ENCODE measurements at places on chromosomes 2 and 18.

DNA sequence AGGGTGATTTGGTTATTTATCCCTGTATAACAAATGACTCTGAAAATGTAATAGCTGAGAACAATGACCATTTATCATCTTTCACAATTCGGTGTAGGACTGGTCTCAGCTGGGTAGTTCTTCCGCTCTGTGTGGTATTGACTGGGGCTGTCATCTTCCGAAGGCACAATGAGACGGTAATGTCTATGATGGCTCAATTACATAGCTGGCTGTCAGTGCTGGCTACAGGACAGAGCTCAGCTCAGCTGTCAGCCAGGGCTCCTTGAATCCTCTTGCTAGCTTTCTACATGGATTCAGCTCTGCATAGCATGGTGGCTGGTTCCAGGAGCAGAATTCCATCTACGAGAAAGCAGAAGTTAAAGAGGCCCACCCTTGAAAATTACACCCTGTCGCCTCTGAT, 483.8 kb downstream of the TDRD15 start:
- DNase-seq: no peak

DNA sequence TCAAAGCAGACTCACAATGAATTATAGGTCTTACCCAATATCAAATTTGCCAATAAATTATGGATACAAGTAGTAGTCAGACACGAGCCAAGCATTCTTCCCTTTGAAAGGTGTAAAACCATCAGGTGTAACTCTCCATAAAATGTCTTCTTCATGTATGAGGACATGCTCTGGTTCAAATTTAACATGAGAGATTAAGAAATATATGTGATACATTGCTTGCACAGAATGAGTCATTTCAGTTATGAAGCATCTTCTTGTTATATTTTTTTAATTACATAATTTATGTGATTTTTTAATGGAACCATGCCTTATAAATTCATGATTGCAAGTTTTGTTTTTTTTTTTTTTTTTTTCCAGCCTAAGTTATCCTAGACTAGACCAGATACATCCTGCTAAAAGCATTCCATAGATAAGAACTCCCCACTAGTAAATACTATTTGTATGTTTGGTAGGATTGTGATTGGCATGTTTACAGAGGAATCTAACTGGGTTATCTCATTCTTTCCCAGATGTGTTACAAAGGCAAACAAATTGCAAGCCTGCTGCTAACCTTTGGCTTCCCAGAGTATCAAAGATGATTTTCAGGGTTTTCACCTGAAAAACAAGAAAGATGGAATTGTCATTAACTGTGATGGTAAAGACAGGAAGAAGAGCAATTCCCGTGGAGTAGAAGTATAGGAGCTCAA, 621.9 kb downstream of the XIRP2 start:
- peak; percentile 31 for DNase-seq

GRCh38 chr18:23406271-23406787, 46.8 kb upstream of the RIOK3 start:
- DNase-seq: peak; percentile 39

GRCh38 chr2:47109680-47110079, 45.4 kb downstream of the STPG4 start:
- DNase-seq: no peak

- no peak for DNase-seq
These were observed 185.8 kb upstream of the BCL2L11 start for GRCh38 chr2:110934948-110935347.

- DNase-seq: no peak
These were observed 97.5 kb downstream of the ZNF407 start for GRCh38 chr18:74695170-74695569.

DNA sequence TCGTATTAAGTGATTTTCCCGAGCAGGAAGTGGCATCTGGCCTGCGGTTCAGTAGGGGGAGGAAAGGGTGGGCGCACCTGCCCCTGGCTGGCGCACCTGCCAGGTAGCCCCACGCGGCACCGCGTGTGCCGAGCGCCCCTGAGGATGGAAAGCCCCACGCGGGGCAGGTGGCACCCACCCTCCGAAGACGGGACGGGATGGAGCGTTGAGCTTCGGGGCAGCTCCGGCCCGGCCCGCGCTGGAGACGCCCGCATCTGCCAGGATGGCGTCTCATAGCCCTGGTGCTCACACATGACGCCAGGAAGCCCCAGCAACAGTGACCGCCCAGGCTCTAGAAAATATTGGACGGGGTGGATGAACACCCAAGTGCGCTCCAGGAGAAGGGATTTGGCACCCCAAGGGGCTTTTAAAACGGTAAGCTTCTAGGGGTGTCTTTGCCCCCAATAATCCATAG, 2.5 kb upstream of the NFATC1 start:
- no peak for DNase-seq

DNA sequence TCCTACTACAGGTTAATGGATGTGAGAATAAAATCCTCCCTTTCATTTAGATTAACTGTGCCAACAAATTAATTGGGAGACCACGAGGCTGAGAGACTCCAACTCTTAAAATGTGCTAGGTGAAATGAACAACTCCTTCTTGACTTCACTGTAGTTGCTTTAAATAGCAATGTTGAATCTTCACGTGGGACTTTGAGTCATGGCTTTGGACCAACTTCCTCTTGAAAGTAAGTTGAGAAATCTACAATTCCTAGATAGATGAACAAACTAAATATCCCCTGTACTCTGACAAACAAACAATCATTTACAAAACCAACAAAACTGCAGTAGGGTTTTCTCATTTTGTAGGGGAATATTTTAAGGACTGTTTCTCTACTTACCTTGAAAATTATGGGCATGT, 291.9 kb upstream of the SPRED2 start:
- DNase-seq: no peak

DNA sequence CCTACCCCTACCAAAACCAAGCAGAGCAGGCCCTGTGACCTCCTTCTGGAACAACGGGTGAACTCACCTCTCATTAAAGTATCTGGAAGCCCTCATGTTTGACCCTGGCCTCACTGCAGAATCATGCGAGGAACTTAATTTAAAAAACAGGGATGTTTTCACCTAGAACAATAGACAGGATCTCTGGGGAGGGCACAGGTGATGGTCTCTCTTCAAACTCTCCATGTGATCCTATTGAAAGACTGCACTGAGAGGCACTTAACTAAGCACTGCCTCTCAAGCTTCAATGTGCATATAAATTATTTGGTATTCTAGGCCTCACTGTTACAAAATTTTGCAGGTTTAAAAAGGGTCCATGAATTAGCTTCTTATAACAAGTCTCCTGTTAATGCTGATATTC, 7.5 kb downstream of the ZNF519 start:
- DNase-seq: no peak

DNA sequence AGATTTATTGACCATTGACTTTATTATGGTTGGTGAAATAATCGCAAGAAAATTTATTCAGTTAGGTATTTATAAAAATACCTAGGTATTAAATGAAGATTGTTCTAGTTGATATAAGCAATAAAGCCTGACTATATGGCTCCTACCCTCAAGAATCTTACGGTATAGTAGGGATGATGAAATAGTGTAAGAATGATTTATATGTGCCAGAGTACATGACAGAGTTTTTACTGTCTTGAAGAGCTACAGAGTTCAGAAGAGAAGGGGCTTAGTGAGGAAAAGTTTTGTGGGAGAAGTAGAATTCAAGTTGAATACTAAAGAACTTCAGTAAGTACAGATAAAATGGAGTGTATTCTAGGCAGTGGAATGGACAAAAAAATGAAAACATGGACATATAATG, 9.7 kb downstream of the CREB1 start:
- no peak for DNase-seq

DNA sequence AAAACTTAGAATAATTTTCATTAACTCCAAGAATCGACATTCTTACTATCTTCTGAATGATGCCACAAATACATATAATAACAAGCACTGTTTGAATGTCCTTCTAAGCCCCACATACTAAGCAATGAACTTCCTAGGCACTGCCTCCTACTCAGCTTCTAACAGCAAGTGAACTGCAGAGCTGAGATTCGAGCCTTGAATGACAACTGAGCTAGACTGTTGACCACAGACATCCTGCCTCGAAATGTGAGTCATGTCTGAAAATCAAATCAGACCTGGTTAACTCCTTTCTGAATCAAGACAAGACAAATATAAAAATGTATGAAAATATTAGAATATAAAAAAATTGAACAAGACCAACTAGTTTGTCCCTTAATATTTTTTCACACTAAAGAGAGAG, 108.1 kb downstream of the MYT1L start:
- DNase-seq: no peak

DNA sequence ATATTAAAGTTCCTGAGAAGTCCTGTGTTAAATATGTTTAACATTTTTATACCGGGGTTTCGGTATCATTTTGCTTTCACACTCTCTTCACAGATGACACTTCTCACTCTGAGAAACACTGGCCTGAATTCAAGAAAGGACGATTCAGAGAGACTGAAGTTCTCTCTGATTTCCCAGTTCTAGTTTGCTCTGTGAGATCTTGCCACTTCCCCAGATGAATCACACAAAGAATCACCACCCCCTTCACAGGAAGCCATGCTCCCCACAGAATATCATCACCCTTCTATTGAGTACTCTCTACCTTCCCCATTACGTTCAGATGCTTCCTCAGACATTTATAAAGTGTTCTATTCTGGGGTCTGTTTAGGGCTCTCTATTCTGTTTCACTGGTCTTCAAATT, 16.1 kb upstream of the CD207 start:
- peak; percentile 18 for DNase-seq

DNA sequence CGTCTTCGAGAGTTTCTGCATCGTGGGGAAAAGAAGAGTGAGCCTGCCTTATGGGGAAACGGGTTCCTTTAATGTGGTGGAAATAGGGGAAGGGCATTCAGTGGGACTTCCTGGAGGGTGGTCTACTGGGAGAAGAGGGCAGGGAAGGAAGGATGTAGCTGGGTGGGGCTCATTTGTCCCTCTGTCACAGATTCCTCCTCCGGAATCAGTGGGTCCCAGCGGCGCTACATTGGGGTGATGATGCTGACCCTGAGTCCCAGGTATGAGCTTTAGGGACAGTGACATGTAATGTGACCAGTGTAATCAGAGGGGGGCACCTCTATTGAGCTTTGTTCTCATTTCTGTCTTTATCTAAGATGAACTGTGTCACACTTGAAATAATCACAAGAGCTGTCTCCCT, 1.9 kb downstream of the HTRA2 start:
- no peak for DNase-seq

- no peak for DNase-seq
These were observed 92.5 kb upstream of the LRATD1 start for GRCh38 chr2:14540015-14540414.

Measured in fibroblast of pulmonary artery (primary cell).